Cortex of kidney (tissue), 1 donor: ENCODE measurements at places on chromosomes 12 and 14.

DNA sequence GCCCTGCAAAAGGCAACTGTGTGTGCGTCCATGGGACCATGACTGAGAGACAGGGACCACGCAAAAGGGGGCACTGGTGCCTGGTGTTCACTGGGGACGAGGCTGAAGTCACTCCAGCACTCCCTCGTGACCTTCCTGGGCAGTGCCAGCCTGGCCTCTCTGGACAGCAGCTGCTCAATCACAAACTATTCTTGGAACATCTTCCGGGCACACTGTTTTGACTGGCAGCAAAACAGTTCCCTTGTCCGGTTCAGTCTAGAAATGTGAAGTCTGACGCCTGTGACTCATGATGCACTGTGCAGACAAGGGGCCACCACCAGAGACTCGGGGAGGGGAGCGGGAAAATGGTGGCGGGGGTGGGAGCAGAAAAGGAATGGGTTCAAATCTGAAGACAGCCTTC, 20.8 kb downstream of the SNRNP35 start:
- no peak for DNase-seq

GRCh38 chr14:50928002-50928635, 16.2 kb downstream of the PYGL start:
- DNase-seq = no peak

DNA sequence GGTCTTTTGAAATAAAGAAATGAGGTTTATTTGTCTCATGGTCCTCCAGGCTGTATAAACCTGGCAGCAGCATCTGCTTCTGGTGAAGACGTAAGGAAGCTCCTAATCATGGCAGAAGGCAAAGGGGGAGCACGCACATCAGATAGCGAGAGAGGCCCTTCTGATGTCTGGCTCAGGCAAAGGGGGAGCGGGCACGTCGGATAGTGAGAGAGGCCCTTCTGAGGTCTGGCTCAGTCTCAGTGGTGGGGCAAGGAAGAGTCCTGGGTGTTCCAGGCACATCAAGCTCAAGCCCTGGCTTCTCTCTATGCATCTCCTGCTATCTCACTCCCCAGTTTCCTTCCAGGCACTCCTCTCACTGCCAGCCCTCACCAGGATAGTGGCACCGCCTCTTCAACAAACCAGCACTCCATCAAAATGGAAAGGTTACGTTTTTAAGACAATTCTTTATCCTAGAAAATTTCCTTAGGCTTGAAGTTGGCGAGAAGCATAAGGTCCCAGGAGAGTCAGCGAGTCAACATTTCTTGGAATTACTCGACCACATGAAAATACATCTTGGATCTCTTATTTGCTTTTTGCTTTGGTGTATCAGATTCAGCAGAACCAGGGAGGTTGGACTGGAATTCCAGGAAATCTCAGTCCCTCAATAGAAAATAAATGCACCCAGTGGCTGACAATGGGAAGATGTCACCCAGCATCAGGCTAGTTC, 189.6 kb upstream of the TMEM132C start:
- DNase-seq = no peak

GRCh38 chr14:60561845-60562746, 53.1 kb downstream of the SIX6 start:
- DNase-seq = no peak

- no peak for DNase-seq
Measured at GRCh38 chr12:50083301-50083700, 1.8 kb upstream of the SMARCD1 start.

DNA sequence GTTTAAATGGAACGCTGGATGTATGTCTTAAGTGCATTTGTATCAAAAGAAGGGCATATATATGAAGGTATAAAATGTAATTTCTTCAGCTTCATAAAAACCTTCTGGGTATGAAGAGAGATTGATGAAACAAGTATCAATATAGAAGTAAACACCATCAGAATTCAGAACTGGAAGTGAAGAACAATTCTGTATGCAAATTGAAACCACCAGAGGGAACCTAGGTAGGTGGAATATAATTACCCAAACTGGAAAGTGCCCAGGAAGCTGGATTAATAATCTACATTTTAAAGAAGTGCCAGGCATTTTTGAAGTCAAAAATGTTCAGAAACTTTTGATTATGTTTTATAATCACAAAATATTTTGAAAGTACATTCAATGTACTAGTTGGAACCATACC, 336.2 kb upstream of the GARIN6 start:
- DNase-seq = no peak

GRCh38 chr12:124849382-124849781, 14.3 kb downstream of the SCARB1 start:
- DNase-seq = no peak

DNA sequence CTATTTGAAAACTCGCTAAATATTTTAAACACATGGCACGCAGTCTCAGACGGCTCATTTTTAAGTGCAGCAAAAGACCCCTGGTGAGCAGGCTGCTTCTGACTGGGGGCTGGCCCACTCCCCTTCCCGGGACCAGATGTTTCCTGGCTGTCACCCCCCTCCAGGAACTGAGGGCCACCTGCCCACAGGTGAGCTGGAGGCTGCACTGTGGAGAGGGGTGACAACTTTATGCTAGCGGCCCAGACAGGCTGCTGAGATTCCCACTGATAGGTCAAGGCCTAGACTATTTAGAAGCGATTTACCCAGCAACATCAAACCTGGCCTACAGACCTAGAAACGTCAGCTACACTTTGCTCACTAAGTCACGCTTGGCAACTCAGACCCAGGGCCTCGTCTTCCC, 92.1 kb downstream of the BCL11B start:
- no peak for DNase-seq

GRCh38 chr12:105499205-105499604, 168.7 kb downstream of the C12orf75 start:
- DNase-seq = no peak

DNA sequence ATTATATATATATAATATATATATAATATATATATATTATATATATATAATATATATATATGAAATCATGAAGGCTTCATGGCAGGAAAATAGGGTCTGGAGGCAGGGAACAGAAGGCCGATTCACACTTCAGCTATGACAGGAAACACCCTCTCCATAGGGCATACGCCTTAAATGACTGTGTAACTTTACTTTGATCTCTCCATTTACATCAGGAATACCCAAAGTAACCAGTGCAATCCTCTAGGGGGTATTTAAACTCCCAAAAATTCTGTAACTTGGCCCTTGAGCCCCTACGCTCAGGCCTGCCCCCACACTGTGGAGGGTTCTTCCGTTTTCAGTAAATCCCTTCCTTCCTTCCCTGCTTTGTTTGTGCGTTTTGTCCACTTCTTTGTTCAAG, 40.4 kb upstream of the PPP2R5C start:
- DNase-seq = no peak

DNA sequence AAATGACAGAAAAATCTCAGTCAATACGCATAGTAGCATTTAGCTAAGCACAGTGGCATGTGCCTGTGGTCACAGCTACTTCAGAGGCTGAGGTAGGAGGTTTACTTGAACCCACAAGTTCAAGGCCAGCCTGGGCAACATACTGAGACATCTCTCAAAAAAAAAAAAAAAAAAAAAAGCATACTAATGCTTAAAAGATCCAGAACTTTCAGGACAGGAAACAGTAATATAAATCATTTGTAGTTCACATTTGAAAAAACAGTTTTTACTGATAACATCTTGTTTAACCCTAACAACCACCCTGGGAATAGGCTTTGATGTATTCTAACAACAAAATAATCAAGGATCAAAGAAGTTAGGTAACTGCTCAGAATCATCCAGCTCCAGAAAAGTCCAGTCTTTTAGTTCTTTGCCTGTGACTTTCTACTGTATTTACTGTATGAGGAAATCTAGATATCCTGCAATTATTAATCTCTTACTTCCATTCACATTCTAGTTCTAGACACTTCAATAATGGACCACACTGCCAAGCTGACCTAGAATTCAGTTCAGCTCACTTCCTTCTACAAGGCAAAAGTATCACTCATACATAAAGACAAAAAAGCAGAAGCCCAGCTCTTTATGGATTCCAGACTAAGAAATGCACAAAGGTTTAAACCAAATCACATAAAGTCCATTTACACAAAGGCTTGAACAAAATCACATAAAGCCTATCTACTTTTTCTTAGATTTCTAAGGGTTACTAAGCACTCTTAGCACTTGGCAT, 28.5 kb downstream of the PAWR start:
- DNase-seq = no peak

- DNase-seq = no peak
Measured at GRCh38 chr12:112008918-112009317, 4.0 kb downstream of the TMEM116 start.

- no peak for DNase-seq
Measured at GRCh38 chr12:79717006-79717405, 26.2 kb upstream of the PAWR start.

DNA sequence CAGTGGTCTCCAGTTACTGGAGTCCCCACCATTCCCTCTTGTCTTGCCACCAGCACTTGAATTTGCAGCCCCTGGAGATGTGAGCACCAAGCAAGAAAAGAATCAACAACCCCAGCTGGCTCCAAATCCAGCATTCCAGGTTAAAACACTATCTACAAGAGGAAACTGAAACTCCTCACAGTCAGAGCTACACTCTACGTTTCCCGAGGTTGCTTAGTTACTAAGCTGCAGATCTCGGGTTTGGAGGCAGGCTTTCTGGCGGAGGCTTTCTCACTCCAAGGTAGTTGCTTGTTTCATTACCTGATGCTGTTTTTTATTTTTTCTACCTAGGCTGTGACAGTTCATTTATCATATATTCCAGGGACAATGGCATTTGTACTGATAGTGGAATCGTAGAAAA, 248.1 kb downstream of the GLT1D1 start:
- no peak for DNase-seq

- DNase-seq = no peak
Measured at GRCh38 chr14:87863047-87863446, 129.9 kb downstream of the GALC start.

DNA sequence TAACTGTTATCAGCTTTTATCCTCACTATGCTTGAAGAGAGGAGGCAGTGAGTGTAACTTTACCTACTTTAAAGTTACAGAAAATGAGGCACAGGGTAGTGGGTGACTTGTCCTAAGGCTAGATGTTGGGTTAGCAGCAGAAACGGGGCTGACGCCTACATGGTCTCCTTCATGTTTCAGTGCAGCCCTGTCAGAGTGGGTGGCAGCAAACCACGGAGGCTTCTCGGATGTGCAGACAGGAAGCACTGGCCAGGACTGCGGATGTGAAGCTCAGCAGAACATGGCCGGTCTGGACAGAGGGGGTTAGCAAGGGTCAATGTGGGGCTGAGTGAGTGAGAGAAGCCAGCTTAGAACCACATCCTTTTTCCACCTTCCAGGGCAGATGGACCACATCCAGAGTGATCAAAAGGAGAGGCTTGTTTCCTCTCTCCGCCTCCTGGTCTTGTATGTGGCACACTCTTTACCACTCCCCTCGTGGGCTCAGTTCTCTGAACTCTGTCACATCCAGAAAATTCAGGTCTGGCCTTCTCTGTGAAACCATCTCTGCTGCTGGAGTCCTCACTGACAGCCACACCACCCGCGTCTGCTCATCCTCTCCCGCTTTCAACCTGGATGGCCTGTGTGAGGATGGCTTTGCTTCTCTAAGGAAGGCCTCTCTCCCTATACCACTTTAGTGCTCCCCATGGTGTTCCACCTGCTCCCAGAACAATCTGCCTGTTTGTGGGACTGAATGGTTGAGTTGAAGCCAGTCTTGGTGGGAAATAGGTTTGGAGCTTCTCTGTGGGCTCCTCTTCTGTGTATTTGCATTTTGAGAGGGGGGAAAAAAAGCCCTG, 14.1 kb downstream of the SUSD6 start:
- DNase-seq = no peak

- no peak for DNase-seq
Measured at GRCh38 chr12:27618836-27619235, 77.4 kb upstream of the REP15 start.

GRCh38 chr12:49673446-49674317, 33.5 kb downstream of the FMNL3 start:
- DNase-seq = no peak

DNA sequence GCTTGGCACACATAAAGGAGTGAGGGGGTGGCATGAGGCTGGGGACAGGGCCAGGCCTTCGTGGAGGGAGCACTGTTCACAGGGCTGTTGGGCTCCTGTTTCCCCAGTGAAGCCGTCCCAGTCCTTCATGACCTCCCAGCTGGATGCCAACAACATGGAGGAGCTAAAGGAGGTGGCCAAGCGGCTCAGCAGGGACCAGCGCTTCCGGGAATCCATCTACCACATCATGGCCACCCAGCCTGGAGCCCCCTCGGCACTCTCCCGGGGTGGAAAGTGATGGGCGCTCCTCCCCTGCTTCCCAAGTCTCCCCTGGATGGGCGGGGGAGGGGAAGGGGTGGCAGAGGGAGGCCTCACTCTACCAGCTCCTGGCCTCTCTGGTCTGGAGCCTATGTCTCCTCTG, 43.6 kb downstream of the PLEKHD1 start:
- no peak for DNase-seq

DNA sequence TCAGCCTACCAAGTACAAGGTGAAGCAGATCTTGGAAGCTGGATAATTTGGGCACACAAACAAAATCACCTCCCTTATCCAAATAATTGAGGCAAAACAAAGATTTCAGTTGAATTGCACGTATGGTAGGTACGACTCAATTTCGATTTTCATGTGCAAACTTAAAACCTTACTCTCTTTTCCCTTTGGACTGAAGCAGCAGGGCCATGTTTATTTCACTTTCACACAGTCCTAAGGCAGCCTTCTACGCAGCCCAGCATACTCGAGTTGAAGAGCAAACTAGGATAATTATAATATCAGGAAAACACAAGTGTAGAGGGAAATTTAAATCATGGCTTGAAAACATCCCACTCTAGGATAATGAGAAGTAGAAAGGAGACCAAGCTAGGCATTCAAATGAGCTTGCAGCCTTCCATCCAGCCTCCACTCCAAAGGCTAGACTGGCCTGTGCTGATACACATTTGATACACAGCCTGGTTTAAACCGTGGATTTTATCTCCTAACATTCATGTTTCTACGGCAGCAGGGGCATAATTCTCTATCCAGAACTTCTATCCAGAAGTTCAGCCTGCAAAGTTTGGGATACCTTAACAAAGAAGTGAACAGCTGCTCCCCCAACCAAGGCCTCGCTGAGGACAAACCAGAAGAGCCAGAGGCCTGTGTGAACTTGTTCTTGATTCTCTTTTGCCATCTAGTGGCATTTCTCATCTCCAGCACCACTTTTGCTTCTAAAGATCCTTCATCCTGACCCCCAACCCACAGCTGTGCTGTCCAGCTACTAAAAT, 2.4 kb upstream of the RNASE7 start:
- no peak for DNase-seq

DNA sequence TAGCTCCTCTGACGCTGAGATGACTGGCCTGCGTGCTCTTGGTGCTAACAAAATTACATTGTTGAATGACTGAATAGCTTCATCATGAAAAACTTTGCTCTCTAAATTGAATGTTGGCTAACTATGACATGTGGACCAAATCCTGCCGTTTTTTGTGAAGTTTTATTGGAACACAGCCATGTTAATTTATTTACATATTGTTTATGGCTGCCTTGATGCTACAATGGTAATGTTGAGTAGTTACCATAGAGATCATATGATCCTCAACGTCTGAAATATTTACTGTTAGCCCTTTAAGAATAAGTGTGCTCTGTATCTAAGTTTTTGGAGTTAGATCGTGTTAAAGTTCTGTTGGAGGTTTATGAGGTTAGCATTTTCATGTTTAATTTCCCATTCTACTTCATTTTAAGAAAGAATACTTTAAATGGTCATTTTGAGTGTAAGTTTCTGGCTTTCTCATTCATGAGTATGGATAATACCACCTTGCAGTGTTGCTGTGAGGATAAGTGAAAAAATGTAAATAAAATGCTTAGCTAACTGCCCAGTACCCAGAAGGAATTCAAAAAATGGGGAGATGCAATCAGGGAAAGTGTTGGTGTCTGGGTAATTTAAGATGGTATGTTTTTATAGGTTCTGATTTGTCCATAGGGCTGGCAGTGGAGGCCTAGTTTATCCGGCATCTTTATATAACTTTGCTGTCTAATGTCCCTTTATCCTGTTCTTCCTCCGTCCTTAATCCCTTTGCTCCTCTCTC, 35.3 kb downstream of the NUBPL start:
- no peak for DNase-seq
